ENCODE measurements at places on chromosomes 6 and 20. TPM values are rescaled to one million over a fixed set of nuclear protein-coding genes. Genes with fewer than 3 reads are reported as not detected.

TP53TG5 gene
- total RNA-seq = 2.4 TPM

SYNE1 gene
- 7.7 TPM for total RNA-seq

DNAH8 gene
- not detected for total RNA-seq

- peaks cover 7% of the 10 kb centered on the region for H3K27me3 ChIP-seq
- H3K4me3 ChIP-seq = peak overlapping the region; percentile 94
- H3K27ac ChIP-seq = no peak overlapping the region
- peaks cover 9% of the 10 kb centered on the region for H3K36me3 ChIP-seq
- peaks cover 6% of the 10 kb centered on the region for H3K4me1 ChIP-seq
These were observed 92.0 kb upstream of the PRDM1 start for GRCh38 chr6:105994118-105994590.

DNA sequence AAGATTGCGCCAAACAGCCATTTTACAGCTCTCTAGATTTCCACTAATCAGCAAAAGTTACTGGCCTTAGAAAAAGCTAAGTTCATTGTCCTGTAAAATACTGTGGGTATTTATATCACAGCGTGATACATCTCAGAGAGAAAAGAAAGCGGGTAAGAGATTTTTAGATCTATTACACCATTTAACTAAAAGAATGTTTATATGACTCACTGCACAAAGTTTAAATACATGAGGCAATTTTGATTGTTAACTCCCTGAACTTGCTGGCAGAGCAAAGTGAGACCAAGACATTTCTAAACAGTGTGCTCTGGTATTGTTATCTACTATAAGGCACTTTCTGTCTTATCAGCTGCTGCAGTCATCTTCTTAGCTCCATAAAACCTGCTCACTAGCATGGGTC, 314.3 kb downstream of the EPHA7 start:
- H3K4me1 ChIP-seq = peaks cover 15% of the 10 kb centered on the region
- H3K36me3 ChIP-seq = no peaks in the 10 kb centered on the region
- H3K27ac ChIP-seq = no peak overlapping the region
- no peak for DNase-seq

GRCh38 chr6:40474937-40475336, 112.2 kb downstream of the LRFN2 start:
- peak; percentile 52 for DNase-seq
- no peaks in the 10 kb centered on the region for H3K4me1 ChIP-seq
- no peaks in the 10 kb centered on the region for H3K27me3 ChIP-seq
- no peak overlapping the region for H3K27ac ChIP-seq
- no peaks in the 10 kb centered on the region for H3K36me3 ChIP-seq

- H3K4me1 ChIP-seq = no peaks in the 10 kb centered on the region
- no peaks in the 10 kb centered on the region for H3K27me3 ChIP-seq
- peak; percentile 20 for DNase-seq
- H3K27ac ChIP-seq = no peak overlapping the region
- no peak overlapping the region for H3K4me3 ChIP-seq
These were observed 18.5 kb downstream of the CST4 start for GRCh38 chr20:23670361-23670760.

- DNase-seq = peak; percentile 93
- no peaks in the 10 kb centered on the region for H3K4me1 ChIP-seq
- H3K4me3 ChIP-seq = no peak overlapping the region
- H3K27me3 ChIP-seq = no peaks in the 10 kb centered on the region
These were observed 59.6 kb upstream of the TAGAP start for GRCh38 chr6:159104163-159104925.

PCNA gene
- 169 TPM for total RNA-seq

DNA sequence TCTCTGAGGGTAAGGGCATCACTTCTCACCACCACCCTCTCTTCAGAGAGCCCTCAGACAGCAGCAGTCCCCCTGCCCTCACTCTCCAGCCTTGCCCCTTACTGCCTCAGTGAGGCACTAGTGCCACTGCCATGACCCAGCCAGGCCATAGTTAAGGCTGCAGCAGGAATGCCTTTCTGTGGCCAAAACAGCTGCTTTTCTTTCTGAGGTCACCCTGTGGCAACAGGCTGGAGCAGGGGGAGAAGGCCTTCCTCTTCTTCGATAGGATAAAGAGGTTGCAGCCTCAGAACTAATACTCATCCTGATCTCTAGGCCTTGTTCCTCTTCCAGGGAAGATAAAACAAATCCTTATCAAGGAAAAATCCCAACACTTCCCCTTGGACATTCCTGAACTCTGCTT, 56.8 kb upstream of the ECI2 start:
- H3K27me3 ChIP-seq = no peaks in the 10 kb centered on the region
- no peak for DNase-seq
- no peaks in the 10 kb centered on the region for H3K4me1 ChIP-seq
- H3K27ac ChIP-seq = no peak overlapping the region
- no peaks in the 10 kb centered on the region for H3K36me3 ChIP-seq

DNA sequence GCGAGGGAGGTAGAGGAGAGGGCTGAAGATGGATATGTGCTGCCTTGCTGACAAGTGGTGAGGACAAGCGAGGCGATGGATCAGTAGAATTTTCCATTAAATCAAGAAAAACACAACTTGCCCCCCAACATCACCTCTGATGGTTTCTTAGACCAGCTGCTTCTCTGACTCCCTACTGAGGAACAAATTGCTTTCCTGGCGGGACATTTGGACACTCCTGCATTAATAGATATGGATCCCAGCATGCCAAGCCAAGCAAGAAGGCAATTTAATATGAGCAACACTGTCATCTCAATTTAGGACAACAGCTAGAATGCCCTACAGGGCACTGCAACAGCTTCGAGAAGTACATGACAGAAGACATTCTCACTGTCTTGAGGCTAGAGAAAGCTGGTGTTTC, 248.4 kb upstream of the AGPAT4 start:
- no peaks in the 10 kb centered on the region for H3K36me3 ChIP-seq
- H3K27me3 ChIP-seq = no peaks in the 10 kb centered on the region
- H3K4me3 ChIP-seq = no peak overlapping the region
- no peak for DNase-seq

DNA sequence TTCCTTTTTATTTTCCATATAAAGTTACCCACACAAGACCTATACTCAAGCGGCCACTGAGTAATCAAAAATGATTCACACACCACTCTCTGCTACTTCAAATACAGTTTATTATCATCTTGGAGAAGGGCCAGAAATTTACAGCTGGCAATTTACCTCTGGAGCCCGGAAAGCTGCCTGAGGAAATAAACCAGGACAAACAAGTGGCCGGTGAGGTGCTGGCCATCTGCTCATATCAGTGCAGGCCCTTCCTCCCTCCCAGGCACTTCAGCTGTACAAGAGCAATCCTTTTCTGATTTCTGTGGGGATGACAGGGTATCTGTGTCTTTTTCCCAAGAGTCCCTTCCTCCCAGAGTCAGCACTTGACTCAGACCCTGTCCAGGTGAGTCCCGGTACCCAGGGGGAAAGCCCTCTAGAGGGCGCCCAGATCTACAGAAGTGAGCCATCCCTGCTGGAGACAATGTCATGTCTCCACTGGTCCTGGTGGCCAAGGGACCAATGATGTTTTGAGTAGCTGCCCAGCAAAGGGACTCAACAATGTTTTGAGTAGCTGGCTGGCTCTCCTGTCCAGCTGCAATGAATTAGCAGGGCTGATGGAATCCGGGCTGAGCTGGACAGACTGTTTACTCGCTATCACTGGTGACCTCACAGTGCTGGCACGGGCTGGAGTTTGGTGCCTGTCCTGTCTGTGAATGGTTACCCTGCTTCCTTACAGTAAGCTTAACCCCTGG, 23.6 kb downstream of the LRP11 start:
- no peaks in the 10 kb centered on the region for H3K36me3 ChIP-seq
- peak; percentile 94 for DNase-seq
- peaks cover 72% of the 10 kb centered on the region for H3K27me3 ChIP-seq

- no peaks in the 10 kb centered on the region for H3K27me3 ChIP-seq
- no peak overlapping the region for H3K4me3 ChIP-seq
- no peak overlapping the region for H3K27ac ChIP-seq
- DNase-seq = peak; percentile 87
These were observed 108.0 kb upstream of the TMEM170B start for GRCh38 chr6:11429577-11429976.

GRCh38 chr20:49595811-49596561, 28.0 kb upstream of the PTGIS start:
- H3K27ac ChIP-seq = no peak overlapping the region
- H3K4me3 ChIP-seq = no peak overlapping the region
- DNase-seq = no peak
- no peaks in the 10 kb centered on the region for H3K4me1 ChIP-seq
- H3K27me3 ChIP-seq = no peaks in the 10 kb centered on the region

CTAGE9 gene
- total RNA-seq = not detected

SYCP2L gene
- 6.0 TPM for total RNA-seq

MOG gene
- total RNA-seq = 0.45 TPM

- no peak for DNase-seq
- no peaks in the 10 kb centered on the region for H3K36me3 ChIP-seq
- no peak overlapping the region for H3K27ac ChIP-seq
These were observed 57.3 kb upstream of the CST7 start for GRCh38 chr20:24891546-24892393.

GRCh38 chr6:167850782-167851181, 24.1 kb downstream of the AFDN start:
- H3K36me3 ChIP-seq = no peaks in the 10 kb centered on the region
- DNase-seq = no peak
- H3K4me3 ChIP-seq = peak overlapping the region; percentile 51
- H3K4me1 ChIP-seq = peaks cover 16% of the 10 kb centered on the region
- H3K27ac ChIP-seq = no peak overlapping the region
- no peaks in the 10 kb centered on the region for H3K27me3 ChIP-seq

EPB41L1 gene
- 36.7 TPM for total RNA-seq

DNA sequence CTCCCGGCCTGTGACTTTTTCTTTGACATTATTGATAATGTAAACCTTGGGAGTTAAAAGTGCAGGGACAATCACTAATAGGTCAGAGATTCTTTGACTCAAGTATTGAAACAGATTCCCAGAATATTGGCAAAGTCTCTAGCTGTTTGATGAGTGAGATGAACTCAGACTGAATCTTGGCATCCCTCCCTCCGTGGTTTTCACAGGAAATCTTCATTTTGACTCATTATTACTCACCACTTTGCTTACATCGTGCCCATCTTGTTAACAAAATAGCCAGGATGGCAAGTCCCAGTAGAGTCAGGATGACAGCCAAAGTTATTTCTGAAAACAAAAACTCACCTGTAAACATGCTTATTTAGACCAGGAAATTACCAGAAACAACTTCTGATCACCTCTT, 2.0 kb downstream of the TSBP1 start:
- H3K36me3 ChIP-seq = no peaks in the 10 kb centered on the region
- no peak for DNase-seq
- H3K4me1 ChIP-seq = no peaks in the 10 kb centered on the region
- no peak overlapping the region for H3K27ac ChIP-seq
- H3K4me3 ChIP-seq = no peak overlapping the region

DNA sequence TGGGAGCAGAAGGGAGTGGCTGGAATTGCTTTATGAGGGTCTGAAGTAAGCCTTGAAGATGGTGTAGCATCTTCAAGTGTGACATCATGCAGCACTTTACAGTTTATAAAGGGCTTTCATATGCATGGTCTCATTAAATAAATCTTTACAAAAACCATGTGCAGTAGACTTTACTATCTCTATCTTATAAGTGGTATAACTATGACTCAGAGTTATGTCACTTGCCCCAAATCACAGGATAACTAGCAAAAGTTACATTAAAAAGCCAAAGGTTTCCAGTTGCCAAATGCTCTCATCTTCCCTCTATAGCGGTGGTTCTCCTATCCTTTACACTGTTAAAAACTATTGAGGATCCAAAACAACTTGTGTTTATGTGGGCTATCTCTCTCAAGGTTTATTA, 687.7 kb upstream of the MARCKS start:
- no peaks in the 10 kb centered on the region for H3K4me1 ChIP-seq
- no peak for DNase-seq
- H3K36me3 ChIP-seq = no peaks in the 10 kb centered on the region
- no peak overlapping the region for H3K4me3 ChIP-seq
- H3K27ac ChIP-seq = no peak overlapping the region
- H3K27me3 ChIP-seq = no peaks in the 10 kb centered on the region

GRCh38 chr6:101633081-101633480, 239.6 kb downstream of the GRIK2 start:
- no peak overlapping the region for H3K27ac ChIP-seq
- no peaks in the 10 kb centered on the region for H3K27me3 ChIP-seq
- no peak overlapping the region for H3K4me3 ChIP-seq

PAX1 gene
- not detected for total RNA-seq

TTI1 gene
- 27.0 TPM for total RNA-seq

GRCh38 chr20:13661070-13661685, 22.4 kb upstream of the TASP1 start:
- no peaks in the 10 kb centered on the region for H3K36me3 ChIP-seq
- H3K4me3 ChIP-seq = no peak overlapping the region
- DNase-seq = no peak
- no peaks in the 10 kb centered on the region for H3K4me1 ChIP-seq
- no peak overlapping the region for H3K27ac ChIP-seq
